AG09319 (cell line): ENCODE measurements at places on chromosomes 5 and 9.
A peak's percentile ranks its signal among the peaks of the same experiment; 100 is the strongest.

GRCh38 chr5:108143581-108143980, 238.3 kb downstream of the FBXL17 start:
- no peak for DNase-seq

- no peak for DNase-seq
Observed at GRCh38 chr5:6361101-6361500, 17.2 kb downstream of the MED10 start.

- no peak for DNase-seq
Observed at GRCh38 chr5:15020736-15021135, 149.2 kb upstream of the ANKH start.

- no peak for DNase-seq
Observed at GRCh38 chr9:95732802-95733688, 142.4 kb upstream of the ERCC6L2 start.

DNA sequence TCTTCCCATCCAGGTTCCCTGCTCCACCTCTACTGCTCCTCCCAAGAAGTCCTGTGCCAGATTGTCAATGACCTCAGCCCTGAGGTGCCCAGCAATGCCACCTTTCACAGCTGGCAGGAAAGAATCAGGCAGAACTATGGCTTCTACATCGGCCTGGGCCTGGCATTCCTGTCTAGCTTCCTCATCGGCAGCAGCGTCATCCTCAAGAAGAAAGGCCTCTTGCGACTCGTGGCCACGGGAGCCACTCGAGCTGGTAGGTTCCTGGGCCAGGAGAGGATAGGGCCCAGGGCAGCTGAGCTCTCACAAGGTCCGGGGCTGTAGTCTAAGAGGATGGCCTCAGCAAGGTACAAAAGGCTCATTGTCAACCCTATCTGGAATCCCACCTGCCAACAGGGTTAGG, 3.1 kb downstream of the NIPAL4 start:
- no peak for DNase-seq

GRCh38 chr9:78882481-78882880, 585.6 kb downstream of the PSAT1 start:
- DNase-seq: no peak

GRCh38 chr9:137254624-137255447, at the start of gene NELFB:
NELFB (plus strand) TSS chr9:137255327.
- DNase-seq: peak; percentile 70

- DNase-seq: no peak
Observed at GRCh38 chr9:135255033-135255840, 167.8 kb downstream of the OLFM1 start.

DNA sequence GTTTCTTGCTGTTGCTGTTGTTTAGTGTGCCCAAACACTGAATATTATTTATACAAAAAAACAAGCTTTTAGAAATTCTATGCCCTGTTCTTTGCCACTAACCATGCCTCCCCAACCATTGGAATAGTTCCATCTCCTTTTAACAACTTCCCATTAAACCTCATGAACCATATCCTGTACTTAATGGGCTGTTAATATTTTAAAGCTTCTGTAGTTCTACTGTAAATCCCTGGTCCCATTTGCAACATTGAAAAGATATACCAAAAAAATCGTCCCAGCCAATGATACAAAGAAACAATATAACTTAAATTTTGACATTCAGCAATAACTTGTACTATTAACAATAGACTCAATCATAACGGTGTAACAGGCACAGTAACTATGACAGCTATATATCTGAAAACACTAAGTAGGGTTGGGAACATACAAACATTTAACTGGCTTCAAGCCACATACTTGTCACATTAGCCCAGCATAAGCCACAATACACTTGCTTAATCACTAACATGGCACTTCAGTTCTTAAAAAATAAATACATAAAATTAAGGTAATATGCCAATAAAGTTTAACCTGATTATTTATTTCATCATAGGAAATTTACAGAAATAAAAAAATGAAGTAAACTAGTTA, 86.1 kb downstream of the ADAMTS6 start:
- DNase-seq: no peak

GRCh38 chr5:58498340-58498942, 7.2 kb downstream of the GAPT start:
- DNase-seq: no peak

GRCh38 chr9:129204840-129205239, 26.8 kb upstream of the IER5L start:
- no peak for DNase-seq

DNA sequence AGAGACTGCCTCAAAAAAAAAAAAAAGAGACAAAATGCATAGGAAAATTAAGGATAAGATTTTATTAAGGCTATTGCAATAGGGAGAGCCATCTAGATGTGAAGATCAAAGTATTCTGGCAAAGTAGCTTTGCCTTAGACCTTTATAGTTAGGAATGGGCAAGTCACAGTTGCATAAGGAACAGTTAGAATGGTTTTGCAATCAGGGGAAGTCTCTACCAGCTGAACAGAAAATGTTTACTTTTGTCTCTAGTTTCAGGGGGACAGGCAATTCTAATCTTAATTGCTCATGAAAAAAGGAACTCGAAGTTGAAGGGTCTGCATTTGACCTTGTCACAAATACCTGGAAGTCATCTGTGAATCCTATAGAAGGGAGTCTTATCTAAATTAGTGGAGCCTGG, 13.1 kb upstream of the ATP6V1G1 start:
- DNase-seq: no peak

DNA sequence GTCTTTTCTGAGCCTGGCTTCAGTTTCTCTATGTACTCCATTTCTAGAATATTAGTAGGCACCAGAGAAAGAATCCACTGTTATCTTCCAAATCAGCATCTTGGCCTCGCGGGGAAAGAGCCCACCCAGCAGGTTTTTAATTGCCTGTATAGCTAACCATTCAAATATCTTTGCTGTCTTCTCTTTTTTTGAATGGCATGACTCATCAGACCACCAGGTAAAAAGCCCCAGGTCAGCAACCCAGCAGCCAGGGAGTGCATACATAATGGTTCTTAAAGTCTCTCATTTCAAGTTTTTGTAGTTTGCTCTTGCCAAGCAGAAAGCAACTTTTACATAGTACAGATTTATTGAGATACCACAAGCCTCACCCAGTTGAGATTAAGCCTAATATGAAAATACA, 50.7 kb downstream of the TMEM167A start:
- DNase-seq: no peak

DNA sequence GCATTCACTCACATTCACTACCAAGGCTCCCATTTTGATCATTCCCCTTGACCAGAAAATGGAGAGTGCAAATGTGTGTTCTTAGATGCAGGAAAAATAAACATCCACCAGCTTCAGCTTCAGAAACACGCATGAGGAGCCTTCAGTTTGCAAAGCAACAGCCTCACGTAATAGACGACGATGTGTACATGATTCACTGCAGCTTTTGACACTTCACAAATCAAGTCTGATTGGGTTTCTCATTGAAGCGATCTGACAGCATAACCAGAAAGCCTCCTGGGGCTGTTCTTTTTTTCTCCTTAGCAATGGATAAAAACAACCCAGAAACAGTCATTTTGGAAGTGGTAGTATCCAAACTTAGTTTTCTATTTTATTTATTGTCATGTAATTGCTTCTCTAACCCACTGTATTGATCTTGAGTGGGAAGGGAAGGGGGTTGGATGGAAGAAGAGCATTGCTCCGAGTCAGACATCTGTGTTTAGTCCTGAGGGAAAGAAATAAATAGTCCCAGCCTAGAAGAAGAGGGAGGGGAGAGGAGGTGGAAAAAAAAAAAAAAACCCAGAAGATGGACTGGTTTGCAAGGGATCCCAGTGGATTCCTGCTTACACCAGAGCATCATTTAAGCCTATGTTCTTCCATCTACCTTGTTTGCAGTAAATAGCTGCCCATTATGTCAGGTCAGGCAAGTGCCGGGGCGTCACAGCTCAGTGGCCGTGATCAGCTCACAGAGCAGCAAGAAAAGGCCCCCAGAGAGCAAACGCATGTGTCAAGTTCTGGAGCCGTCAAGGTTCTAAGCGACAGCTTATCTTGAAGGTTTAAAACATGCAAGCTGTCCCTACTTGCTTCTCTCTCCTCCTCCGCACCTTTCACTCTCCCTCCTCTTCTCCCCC, 190.2 kb upstream of the SNX2 start:
- DNase-seq: no peak

- no peak for DNase-seq
Observed at GRCh38 chr9:85522459-85523092, 219.2 kb downstream of the AGTPBP1 start.

- no peak for DNase-seq
Observed at GRCh38 chr5:175606409-175606808, 51.5 kb upstream of the HRH2 start.

DNA sequence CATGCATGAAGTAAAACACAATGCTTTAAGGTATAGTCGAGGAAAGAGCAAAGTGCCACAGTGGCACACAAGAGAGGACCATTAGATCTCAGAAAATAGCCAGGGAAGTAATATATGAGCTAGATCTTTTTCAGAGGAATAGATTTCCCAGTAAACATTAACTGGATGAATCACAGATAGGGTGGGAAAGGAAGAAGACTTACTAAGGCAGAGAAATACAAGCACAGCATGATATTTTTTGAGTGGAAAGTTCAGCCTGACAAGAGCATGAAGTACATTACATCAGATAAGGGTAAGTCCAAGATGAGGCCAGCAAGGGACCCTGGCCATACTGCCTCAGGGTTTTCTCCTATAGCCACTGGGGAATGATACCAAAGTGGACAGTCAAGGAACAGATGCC, 804.6 kb upstream of the DMAC1 start:
- no peak for DNase-seq

DNA sequence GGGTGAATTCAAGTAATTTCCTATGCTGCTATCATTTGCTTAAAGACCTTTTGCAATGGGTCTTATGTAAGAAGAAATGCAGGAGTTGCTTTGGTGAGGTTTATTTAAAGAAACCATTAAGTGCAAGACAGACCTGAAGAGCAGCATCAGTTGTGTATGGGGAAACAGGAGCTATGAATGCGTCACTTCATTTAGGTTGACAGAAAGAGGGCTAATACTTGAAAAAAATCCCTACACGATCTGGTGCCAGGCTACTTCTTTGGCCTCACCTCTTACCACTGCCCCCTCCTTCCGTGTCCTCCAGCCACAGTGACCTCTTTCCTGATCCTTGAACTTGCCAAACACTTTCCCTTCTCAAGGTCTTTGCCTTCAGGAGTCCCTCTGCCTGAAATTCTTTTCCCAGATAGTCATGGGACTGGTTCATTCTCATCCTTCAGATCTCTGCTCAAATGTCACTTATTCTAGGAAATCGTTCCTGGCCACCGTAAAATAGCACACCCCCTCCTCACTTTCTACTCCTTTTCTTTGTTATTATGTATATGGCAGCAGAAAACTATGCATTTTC, 1.4 kb upstream of the JAK2 start:
- no peak for DNase-seq

GRCh38 chr5:59542851-59543820, 350.4 kb downstream of the PDE4D start:
- DNase-seq: no peak

GRCh38 chr9:34589636-34590380, at the start of gene CNTFR:
CNTFR (minus strand) TSS chr9:34589724; CDS start chr9:34568981, 20,743 bp downstream.
- DNase-seq: no peak

- no peak for DNase-seq
Observed at GRCh38 chr5:139082813-139083498, 115.2 kb downstream of the SIL1 start.

DNA sequence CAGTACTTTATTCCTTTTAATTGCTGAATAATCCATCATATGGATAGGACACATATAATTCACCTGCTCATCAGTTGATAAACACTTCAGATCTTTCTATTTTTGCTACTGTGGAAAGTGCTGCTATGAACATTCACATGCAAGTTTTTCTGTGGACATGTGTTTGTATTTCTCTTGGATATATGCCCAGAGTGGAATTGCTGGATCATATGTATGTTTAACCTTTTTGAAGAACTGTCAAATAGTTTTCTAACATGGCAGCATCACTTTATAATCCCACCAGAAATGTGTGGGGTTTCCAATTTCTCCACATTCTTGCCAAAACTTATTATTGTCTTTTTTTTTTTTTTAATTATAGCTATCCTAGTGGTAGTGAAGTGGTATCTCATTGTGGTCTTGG, 15.1 kb downstream of the CARTPT start:
- DNase-seq: no peak

DNA sequence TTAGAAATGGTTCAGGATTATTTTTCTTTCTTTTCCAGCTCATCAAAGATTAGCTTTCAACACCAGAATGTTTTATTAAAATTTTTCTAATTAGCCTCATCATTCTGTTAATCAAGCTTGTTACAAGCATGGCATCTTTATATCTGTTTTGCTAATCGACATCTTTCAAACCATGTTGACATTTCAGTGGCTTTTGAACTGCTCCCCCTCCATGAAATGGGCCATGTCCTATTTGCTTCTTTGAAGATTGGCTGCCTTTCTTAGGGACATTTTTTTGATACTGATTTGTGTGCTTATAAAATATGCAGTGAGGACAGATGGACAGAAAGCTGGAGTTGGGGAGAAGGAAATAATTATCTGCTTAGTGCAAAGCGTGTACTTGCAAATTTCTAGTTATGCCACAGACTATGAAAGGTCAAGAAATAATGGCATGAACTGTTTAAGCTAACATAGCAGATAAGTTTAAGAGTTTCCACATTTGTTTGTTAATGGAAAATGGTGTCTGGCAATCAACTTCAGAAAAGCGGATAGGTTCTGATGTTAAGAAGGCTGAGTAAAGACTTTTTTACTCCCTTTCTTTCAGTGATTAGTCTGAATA, 27.5 kb downstream of the BTF3 start:
- DNase-seq: no peak

DNA sequence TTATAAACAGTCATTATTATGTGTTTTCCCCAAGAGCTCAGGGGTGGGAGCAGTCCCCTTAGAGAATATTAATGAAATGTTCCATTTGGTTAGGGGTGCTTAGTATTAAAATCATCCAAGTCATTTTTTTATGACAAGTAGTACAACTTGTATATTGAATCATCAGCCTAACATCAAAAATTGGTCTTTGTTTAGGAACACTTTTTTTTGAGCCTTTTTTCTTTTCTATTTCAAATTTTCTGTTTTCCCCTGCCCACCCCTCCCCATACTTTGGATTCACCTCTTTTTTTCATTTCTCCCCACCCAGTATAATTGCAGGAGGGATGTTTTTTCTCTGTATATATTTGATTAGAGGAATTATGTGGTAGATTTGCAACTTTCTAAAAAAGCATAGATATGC, 25.8 kb downstream of the RBM27 start:
- DNase-seq: no peak

- no peak for DNase-seq
Observed at GRCh38 chr5:161078793-161079192, 226.8 kb upstream of the ATP10B start.

GRCh38 chr9:135210676-135211523, 123.4 kb downstream of the OLFM1 start:
- DNase-seq: no peak
